EH (cell line): ENCODE measurements at places on chromosomes 5 and 9.

GRCh38 chr9:137464291-137464999, 5.3 kb upstream of the NSMF start:
- no peak for DNase-seq

GRCh38 chr5:85334-85995, 6.5 kb upstream of the PLEKHG4B start:
- no peak for DNase-seq

DNA sequence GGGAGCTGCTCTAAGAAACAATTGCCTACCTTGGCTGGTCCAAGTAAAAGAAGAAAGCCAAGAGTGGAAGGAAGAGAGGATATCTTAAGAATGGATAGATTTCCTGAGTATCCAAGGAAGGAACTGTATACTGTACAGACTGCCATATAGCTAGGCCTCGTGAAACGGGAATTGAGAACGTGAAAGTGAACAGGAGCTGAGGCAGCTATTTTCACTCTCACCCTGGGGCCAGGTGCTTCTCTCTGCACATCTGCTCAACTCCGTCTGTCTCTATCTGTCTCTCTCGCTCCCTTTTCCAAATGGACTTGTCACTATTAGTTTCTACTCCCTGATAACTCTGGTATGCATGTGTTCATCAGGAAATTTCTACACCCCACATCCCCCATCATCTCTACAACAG, 35.9 kb upstream of the TESK1 start:
- no peak for DNase-seq

GRCh38 chr9:8856396-8857067, 1057.0 kb upstream of the DMAC1 start:
- no peak for DNase-seq

DNA sequence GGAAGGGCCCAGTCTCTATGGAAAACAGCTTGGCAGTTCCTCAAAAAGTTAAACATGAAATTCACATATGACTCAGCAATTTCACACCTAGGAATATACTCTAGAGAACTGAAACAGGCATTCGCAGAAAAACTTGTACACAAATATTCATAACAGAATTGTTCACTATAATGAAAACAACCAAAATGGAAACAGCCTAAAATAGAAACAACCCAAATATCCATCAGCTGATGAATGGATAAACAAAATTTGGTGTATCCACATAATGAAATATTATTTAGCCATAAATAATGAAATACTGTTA, 4.8 kb upstream of the GPR150 start:
- no peak for DNase-seq

DNA sequence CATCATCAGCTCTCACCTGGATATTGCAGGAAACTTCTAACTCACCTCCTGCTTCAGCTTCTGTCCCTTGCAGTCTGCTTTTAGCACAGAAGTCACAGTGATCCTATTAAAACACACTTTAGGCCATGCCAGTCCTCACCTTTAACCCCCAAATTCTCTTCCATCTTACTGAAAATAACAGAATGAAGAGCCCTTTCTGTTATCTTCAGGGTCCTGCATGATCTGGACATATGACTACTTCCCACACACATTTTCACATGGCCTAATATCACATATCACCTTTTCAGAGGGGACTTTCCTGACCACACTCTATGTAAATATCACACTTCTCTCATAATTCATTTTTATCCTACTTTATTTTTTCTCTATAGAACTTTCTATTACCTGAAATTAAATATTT, 550.6 kb upstream of the CLINT1 start:
- no peak for DNase-seq

- DNase-seq = no peak
These were observed 46.2 kb upstream of the SLC28A3 start for GRCh38 chr9:84386753-84387152.

DNA sequence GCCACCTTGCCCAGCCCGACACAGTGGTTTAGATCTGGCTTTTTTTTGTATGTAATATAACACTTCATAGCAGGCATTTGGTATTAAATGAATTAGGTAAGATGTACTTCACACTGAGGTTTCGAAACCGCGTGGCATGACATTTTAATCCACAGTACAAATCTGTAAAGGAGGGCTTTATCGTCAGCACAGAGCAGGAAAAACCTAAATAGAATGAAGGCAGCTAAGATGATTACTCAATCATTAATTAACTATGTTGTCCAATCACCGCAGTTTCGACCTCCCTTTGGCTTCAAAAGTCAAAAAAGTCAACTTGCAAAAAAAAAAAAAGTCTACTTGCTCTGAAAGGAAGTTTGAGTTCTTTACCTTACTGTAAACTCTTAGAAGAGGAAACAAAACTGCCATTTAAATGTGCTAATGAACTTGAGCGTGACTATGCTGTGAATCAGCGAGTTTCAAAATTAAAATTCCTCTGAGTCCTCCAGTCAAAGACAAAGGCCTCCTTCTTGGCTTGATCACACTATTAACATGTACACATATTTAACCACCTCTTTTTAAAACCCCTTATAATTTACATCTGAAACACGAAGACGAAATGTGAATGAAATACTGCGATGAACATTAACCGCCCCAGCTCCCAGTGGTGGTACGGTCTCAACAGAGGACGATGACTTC, 698 bp upstream of the SEC24A start:
- peak; percentile 76 for DNase-seq

GRCh38 chr5:15500325-15501001, 483 bp downstream of the FBXL7 start:
- DNase-seq = peak; percentile 59
